ENCODE measurements at places on chromosomes 5 and 9. TPM values are rescaled to one million over a fixed set of nuclear protein-coding genes. Genes with fewer than 3 reads are reported as not detected.
A peak's percentile ranks its signal among the peaks of the same experiment; 100 is the strongest.

The ARHGEF39 gene
- total RNA-seq = 0.69 TPM

DNA sequence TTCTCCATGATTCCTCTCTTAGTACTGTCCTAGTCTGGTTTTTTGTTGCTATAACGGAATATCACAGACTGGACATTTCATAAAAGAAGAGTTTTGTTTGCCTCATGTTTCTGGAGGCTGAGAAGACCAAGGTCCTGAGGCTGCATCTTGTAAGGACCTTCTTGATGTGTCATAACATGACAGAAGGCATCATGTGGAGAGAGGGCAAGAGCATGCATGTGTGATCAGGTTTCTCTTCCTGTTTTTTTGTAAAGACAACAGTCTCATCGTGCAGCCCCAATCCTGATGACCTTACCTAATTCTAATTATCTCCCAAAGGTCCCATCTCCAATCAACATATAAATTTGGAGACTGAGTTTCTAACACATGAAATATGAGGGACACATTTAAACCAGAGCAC, 108.4 kb downstream of the MSX2 start:
- H3K27ac ChIP-seq = no peak overlapping the region
- H3K4me1 ChIP-seq = no peaks in the 10 kb centered on the region
- H3K36me3 ChIP-seq = no peaks in the 10 kb centered on the region
- H3K4me3 ChIP-seq = no peak overlapping the region

DNA sequence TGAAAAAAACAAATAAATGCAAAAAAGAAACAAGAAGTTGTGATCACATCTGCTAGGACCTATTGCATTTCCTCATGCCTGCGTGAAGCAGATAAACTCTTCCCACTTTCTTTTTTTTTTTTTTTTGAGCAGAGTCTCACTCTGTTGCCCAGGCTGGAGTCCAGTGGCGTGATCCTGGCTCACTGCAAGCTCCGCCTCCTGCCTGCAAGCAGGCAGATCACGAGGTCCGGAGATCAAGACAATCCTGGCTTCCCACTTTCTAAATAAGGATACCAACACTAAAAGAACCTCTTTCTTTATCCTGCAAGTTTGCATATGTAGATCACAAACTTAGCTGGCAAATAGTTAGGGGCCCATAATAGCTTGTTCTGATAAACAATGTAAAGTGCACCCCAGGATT, 128.6 kb downstream of the ASTN2 start:
- H3K27me3 ChIP-seq = no peaks in the 10 kb centered on the region
- H3K36me3 ChIP-seq = no peaks in the 10 kb centered on the region
- no peaks in the 10 kb centered on the region for H3K4me1 ChIP-seq
- DNase-seq = no peak

- H3K36me3 ChIP-seq = peaks cover 24% of the 10 kb centered on the region
- no peak overlapping the region for H3K27ac ChIP-seq
- no peaks in the 10 kb centered on the region for H3K4me1 ChIP-seq
- no peaks in the 10 kb centered on the region for H3K27me3 ChIP-seq
Measured at GRCh38 chr5:131661933-131662332, 26.9 kb upstream of the RAPGEF6 start.

DNA sequence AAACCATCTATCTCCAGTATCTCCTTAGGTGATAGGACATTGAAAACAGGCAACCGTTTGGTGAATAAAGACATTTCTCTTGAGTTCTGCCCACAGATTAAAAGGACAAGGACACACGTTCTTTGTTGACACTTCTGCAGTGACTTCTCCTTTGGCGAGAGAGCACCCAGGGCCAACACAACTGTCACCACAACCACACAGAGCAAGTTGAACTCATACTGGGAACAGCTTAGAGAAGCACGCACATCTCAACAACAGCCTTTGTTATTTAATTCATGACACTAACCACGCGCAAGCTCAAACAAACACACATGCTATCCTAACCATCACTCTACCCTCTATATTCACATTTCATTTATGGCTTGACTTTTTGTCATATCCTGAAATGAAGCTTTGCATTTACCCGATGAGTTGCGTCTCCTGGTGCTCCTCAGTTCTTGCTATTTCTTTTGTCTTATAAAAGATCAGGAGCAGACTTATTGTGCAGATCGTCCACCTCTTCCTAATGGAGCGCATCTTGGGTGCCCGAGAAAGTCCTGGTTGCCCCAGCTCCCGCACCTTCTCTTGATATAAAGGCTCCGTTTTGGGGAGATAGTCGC, 543 bp downstream of the ST8SIA4 start:
- no peak for DNase-seq
- no peaks in the 10 kb centered on the region for H3K4me1 ChIP-seq
- peak overlapping the region; percentile 59 for H3K4me3 ChIP-seq
- peak overlapping the region; percentile 88 for H3K27ac ChIP-seq
- H3K27me3 ChIP-seq = peaks cover 6% of the 10 kb centered on the region

The LEAP2 gene
- 1.1 TPM for total RNA-seq

The CLIC3 gene
- total RNA-seq = 3.0 TPM

The DOK3 gene
- 1.3 TPM for total RNA-seq

GRCh38 chr5:86866036-86866435, 248.3 kb downstream of the COX7C start:
- no peak overlapping the region for H3K4me3 ChIP-seq
- no peaks in the 10 kb centered on the region for H3K4me1 ChIP-seq
- H3K36me3 ChIP-seq = no peaks in the 10 kb centered on the region
- DNase-seq = no peak

The RLN2 gene
- 1.1 TPM for total RNA-seq

GRCh38 chr5:59317774-59318205, 575.7 kb downstream of the PDE4D start:
- no peak for DNase-seq
- H3K36me3 ChIP-seq = no peaks in the 10 kb centered on the region
- H3K27ac ChIP-seq = peak overlapping the region; percentile 71

- H3K4me3 ChIP-seq = peak overlapping the region; percentile 25
- H3K27ac ChIP-seq = peak overlapping the region; percentile 92
- no peaks in the 10 kb centered on the region for H3K4me1 ChIP-seq
- DNase-seq = no peak
- no peaks in the 10 kb centered on the region for H3K27me3 ChIP-seq
Measured at GRCh38 chr9:109419531-109419930, 78.6 kb downstream of the PTPN3 start.

- no peak overlapping the region for H3K4me3 ChIP-seq
- no peaks in the 10 kb centered on the region for H3K36me3 ChIP-seq
- H3K27ac ChIP-seq = no peak overlapping the region
- no peaks in the 10 kb centered on the region for H3K27me3 ChIP-seq
- no peaks in the 10 kb centered on the region for H3K4me1 ChIP-seq
- no peak for DNase-seq
Measured at GRCh38 chr9:137985637-137986071, 108.1 kb downstream of the CACNA1B start.

The IL4 gene
- not detected for total RNA-seq

The PCDHGA11 gene
- total RNA-seq = 3.3 TPM

The SUSD3 gene
- total RNA-seq = 0.79 TPM

DNA sequence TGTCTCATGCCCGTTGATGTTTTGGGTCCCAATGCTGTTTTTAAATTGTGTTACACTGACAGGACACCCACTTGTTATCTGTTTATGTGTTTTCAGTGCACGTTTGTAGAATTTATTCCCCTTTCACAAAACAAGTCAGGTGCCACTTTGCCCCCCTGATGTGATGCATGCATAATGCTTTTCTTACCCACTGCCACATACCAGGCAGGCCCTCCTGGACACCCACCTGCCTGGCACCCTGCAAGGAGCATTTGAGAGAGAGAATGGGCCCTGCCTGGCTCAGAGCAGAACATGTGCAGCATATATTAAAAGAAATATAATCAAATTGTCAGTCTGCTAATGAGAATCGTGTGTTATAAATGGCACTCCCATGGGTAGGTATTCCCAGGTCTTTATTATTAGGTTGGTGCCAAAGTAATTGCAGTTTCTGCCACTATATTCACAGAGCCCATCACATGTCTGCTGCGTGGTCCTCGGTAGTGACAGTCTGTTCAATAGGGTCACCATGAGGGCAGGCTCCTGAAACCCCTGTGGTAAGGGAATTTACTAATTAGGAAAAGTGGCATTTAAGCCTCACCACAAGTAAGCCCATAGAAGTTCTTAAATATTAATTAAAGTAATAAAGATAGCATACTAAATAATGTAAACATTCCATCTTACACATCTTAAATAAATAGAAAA, 52.2 kb upstream of the CKMT2 start:
- no peaks in the 10 kb centered on the region for H3K27me3 ChIP-seq
- H3K36me3 ChIP-seq = peaks cover 40% of the 10 kb centered on the region
- H3K4me1 ChIP-seq = no peaks in the 10 kb centered on the region
- no peak for DNase-seq
- H3K4me3 ChIP-seq = no peak overlapping the region

DNA sequence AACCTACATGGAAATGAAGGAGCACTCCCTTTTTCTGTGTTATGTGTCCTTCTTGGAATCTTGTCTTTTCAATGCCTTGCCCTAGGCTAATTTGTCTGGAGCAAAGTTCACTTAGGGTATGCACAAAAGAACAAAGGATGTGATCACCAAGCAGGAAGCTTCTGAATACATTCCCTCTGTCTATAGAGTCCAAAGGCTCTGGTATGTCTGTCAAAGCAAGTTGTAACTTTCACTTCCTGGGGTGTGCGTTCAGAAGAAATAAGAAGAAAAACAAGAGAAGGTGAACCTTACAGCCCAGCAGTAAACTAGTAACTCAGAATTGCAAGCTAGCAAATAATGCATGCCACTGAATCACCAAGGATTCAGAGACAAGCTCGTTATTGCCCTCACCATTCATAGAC, 31.7 kb upstream of the CDH6 start:
- no peak overlapping the region for H3K4me3 ChIP-seq
- no peaks in the 10 kb centered on the region for H3K36me3 ChIP-seq
- H3K27ac ChIP-seq = no peak overlapping the region
- H3K27me3 ChIP-seq = no peaks in the 10 kb centered on the region
- DNase-seq = no peak
- H3K4me1 ChIP-seq = no peaks in the 10 kb centered on the region

GRCh38 chr5:127754706-127755105, 51.5 kb downstream of the CCDC192 start:
- no peaks in the 10 kb centered on the region for H3K4me1 ChIP-seq
- no peak overlapping the region for H3K4me3 ChIP-seq
- no peak overlapping the region for H3K27ac ChIP-seq
- H3K27me3 ChIP-seq = no peaks in the 10 kb centered on the region
- DNase-seq = no peak

The GPR150 gene
- total RNA-seq = 0.10 TPM

The HRCT1 gene
- total RNA-seq = 1.6 TPM

DNA sequence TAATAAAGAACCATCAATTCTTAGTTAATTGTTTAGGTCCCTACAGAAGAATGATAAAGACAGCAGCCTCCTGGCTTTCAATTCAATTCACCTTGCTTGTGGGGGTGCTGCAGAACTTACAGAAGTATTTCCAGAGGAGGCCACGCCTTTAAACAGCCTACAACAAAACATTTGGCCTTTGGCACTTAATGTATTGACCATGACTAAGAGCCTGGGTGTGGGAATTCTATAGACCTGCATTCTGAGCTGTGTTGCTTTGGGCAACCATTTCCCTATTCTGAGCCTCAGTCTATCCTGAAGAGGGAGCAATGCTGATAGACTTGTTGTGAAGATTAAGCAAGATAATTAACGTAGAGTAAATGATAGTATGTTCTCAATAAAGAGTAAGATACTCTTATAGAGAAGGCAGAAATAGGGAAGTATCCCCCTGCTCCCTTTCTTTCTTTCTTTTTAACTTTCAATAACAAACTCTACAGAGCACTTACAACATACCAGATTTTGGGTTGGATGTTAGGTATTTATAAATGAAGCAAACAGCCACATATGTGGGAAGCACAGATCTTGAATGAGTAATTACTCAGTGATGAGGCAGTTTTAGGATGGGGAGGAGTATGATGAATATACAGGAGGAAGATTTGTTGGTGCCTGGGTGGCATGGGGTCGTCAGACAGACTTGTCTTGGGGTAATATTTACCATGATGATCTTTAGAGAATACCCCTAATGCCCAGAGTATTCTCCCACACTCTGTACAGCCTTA, 28.4 kb downstream of the PAPPA start:
- DNase-seq = no peak
- no peak overlapping the region for H3K27ac ChIP-seq
- H3K36me3 ChIP-seq = no peaks in the 10 kb centered on the region
- no peaks in the 10 kb centered on the region for H3K4me1 ChIP-seq

The HRH2 gene
- 78.7 TPM for total RNA-seq

DNA sequence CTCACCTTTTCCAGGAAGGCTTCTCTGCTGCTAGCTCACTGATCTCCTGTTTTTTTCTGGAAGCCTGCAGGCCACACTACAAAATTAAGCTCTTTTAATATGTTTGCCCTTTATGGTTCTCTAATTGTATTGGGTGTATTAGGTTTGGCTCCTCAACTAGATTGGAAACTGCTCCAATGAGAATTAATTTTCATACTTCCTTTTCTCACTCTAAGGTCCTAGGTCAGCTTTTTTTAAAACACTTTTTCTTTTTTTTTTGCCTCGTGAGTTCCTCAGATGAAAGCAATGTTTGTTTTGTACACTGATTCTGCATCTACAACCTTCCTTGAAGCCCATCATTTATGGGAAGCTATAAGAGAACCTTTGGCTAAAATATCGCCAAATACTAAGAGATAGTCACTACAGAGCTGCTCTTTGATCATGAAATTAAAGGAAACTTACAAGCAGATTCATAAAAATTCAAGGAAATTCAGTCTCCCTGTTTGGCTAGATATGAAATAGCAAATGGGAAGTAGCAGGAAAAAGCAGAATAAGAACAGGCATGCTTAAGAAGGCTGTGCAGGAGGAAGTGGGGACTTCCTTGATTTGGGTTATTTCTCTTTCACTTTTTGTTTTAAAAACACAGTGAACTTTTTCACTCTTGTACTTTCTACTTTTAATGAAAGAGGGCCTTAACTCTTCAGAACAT, 55.2 kb upstream of the FYB1 start:
- no peaks in the 10 kb centered on the region for H3K4me1 ChIP-seq
- H3K27me3 ChIP-seq = no peaks in the 10 kb centered on the region
- no peaks in the 10 kb centered on the region for H3K36me3 ChIP-seq
- DNase-seq = no peak
- H3K4me3 ChIP-seq = peak overlapping the region; percentile 21
- H3K27ac ChIP-seq = peak overlapping the region; percentile 93

- DNase-seq = no peak
- no peak overlapping the region for H3K27ac ChIP-seq
- H3K36me3 ChIP-seq = no peaks in the 10 kb centered on the region
Measured at GRCh38 chr5:156103155-156103885, 223.6 kb upstream of the SGCD start.

DNA sequence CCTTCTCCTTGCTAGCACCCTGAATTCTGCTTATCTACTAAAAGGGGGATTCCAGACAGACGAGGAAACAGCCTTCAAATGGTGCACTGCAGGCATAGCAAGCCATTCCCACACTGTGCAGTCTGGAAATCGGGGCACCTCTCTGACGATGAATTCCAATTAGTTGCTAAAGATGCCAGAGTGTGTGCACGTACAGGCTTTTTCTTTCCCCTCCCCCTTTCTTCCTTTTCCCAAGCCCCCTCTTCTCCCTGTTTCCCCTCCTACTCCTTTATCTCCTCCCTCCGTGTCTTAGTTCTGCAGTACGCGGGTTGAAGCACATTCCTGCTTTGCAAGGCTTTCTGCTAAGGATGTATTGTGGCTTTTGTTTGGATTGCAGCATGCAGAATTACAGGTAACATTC, at the start of gene GPR21:
Gene GPR21 (plus strand): TSS at position 316 of the 400 bp plus-strand sequence. CDS start 900 bp downstream, outside the sequence.
- H3K36me3 ChIP-seq = peaks cover 41% of the 10 kb centered on the region
- H3K4me1 ChIP-seq = no peaks in the 10 kb centered on the region
- no peaks in the 10 kb centered on the region for H3K27me3 ChIP-seq
- H3K4me3 ChIP-seq = no peak within 1 kb of the TSS
- peak within 1 kb of the TSS; percentile 11 for H3K27ac ChIP-seq

The PLEKHG4B gene
- not detected for total RNA-seq
